ENCODE measurements at places on chromosomes 5 and 9.

- DNase-seq, result no peak
Measured at GRCh38 chr9:117234103-117234502, 180.8 kb downstream of the ASTN2 start.

GRCh38 chr5:140988100-140988499 lies 21.8 kb downstream of the PCDHAC2 start:
- DNase-seq, result no peak

- no peak for DNase-seq
Measured at GRCh38 chr5:107948377-107948776, 277.6 kb upstream of the EFNA5 start.

DNA sequence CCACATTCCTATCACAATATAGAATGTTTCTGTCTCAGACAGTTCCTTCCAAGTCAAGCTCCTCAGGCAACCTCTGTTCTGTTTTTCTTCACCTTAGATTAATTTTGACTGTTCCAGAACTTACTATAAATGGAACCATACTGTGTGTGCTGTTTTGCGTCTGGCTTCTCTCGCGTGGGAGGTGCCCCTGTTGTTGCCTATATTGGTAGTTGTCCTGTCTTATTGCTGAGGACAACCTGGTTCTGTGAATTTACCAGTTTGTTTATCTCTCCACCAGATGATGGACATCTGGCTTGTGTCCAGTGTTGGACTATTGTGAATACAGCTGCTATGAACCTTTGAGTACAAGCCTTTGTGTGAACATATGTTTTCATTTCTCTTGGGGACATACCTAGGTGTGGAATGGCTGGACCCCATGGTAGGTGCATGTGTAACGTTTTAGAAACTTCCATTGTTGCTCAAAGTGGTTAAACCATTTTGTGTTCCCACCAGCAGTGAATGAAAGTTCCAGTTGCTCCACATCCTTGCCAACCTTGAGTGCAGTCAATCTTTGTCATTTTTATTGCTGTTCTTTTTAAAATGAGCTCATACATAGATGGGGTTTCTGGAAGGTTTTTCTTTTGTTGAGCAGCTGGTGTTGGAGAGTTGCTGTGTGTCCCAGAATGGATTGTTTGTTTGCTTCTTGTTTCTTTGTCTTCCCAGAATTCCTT lies 18.1 kb downstream of the HMCN2 start:
- no peak for DNase-seq

DNA sequence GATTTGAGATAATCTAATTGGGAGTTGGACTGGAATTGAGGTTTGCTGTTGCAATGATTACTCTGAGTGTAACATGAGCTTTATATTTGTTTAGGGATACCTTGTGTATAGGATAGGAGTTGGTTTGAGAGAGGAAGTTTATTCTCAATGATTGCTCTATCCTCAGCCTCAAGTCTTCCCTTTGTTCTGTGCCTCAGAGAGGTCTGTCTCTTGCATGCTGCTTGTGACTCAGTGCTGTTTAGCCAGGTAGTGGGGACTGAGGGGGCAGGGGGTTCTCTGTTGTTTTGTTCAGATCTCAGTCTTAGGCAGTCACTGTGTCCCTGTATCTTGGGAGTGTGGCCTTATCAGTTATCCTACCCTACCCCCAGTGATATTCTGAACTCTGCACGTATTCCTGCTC lies 192.1 kb downstream of the SPATA31D1 start:
- no peak for DNase-seq

GRCh38 chr5:57635146-57635777 lies 152.7 kb upstream of the ACTBL2 start:
- DNase-seq, result no peak

DNA sequence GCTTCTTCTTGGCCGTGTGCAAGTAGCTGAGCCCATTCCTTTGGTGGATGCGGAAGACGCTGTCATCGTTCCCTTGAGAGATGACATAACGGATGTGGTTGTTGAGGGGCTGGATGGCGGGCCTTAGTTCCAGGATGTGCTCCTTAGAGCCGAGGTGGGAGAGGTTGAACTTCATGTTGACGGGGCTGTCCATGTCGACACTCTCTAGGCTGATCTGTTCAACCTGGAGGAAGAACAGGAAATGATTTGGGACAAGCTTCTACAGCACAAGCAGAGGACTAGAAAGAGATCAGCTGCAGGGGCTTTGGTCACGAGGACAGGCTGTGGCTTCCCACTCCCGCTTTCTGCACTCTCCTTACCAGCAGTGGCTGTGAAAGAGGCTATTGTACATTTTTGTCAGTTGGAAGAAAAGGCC lies 176.0 kb downstream of the SLC12A2 start:
- no peak for DNase-seq

GRCh38 chr5:107365320-107366109 lies 305.2 kb downstream of the EFNA5 start:
- no peak for DNase-seq

- no peak for DNase-seq
Measured at GRCh38 chr5:103561685-103562452, 720 bp downstream of the NUDT12 start.

- no peak for DNase-seq
Measured at GRCh38 chr5:39371367-39371635, 7.0 kb upstream of the C9 start.

DNA sequence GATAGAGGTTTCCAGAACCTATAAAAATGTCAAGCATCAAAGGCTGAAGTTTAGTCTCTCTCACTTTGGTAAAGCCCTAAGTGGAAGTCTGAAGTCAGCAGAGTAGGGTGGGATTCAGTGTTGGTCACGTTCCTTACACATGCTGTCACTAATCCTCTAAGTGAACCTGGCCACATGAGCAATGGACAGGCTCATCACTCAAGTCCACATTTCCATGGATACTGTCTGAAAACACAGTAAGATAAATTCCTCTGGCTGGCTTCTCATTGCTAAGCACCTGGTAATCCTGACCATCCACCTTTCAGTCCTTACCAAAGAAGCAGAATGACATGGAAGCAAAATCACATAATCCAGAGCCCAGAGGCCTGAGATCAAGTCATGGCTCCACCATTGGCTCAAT lies 43.8 kb downstream of the GNA14 start:
- no peak for DNase-seq

GRCh38 chr5:135934939-135935338 lies 19.8 kb downstream of the LECT2 start:
- no peak for DNase-seq

GRCh38 chr9:32589083-32589723 lies 16.2 kb upstream of the NDUFB6 start:
- DNase-seq, result no peak

- no peak for DNase-seq
Measured at GRCh38 chr5:102918986-102919610, 164.0 kb downstream of the PAM start.

- no peak for DNase-seq
Measured at GRCh38 chr9:89759572-89759971, 154.8 kb downstream of the GADD45G start.

- no peak for DNase-seq
Measured at GRCh38 chr9:132040246-132040645, 39.4 kb downstream of the MED27 start.

GRCh38 chr5:144438237-144438636 lies 267.6 kb downstream of the KCTD16 start:
- DNase-seq, result no peak

DNA sequence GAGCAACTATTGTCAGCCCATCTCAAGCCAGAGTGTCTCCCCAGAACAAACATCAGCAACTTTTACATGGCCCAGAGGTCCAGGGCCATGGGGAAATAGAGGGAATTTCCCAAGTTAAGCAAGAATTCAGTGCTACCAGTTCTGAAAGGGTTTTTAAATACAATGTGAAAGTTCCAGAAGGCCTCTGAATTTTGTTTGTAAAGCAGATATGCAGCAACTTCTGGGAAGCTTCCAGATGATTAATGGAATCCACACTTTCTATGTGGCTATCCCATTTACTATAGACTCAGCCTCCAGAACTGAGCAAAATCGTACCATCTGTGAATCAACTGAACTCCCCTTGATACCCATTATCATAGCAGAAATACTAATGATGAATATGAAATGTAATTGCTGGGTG lies 93.8 kb downstream of the FEM1C start:
- DNase-seq, result no peak
